ENCODE measurements at places on chromosomes 2 and 18.

DNA sequence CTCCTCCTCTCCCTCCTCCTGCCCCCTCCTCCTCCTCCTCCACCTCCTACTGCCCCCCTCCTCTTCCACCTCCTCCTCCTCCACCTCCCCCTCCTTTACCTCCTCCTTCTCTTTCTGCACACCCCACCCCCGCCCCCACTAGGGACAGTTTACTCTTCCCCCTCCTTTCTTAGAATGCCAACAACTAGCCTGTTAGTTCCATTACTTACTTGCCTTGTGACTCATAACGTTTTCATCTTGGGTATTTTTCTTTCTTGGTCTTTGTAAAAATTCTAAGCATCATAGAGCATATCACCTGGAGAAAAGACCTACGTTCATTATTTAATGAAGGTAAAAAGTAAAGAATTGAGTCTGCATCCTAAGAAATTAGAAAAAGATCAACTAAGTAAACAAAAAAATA is 165.3 kb downstream of the NEDD4L start:
- DNase-seq: no peak

- no peak for DNase-seq
These were observed 102.4 kb upstream of the DCC start for GRCh38 chr18:52237551-52237950.

GRCh38 chr18:25279133-25279532 is 72.8 kb downstream of the ZNF521 start:
- no peak for DNase-seq

GRCh38 chr18:62663731-62664336 is 51.5 kb upstream of the PHLPP1 start:
- DNase-seq: no peak

- no peak for DNase-seq
These were observed 31.0 kb upstream of the SLC9A2 start for GRCh38 chr2:102588213-102588939.

DNA sequence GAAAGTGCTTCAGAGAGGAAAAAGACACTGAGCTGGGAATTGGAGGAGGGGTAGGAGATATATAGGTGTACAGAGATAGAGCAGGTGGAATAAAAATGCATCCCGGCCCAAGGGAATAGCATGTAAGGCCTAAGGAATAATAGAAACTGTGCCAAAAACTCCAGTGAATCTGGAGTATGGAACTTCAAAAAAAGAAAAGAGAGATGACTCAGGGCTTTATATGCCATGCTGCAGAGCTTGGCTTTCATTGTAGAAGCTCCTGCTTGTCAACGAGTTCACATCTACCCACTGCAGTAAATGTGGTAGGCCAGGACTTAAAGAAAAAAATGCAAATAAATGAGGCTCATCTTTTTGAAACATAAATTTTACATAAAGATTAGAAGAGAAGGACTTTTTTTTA is 131.8 kb downstream of the MREG start:
- no peak for DNase-seq

DNA sequence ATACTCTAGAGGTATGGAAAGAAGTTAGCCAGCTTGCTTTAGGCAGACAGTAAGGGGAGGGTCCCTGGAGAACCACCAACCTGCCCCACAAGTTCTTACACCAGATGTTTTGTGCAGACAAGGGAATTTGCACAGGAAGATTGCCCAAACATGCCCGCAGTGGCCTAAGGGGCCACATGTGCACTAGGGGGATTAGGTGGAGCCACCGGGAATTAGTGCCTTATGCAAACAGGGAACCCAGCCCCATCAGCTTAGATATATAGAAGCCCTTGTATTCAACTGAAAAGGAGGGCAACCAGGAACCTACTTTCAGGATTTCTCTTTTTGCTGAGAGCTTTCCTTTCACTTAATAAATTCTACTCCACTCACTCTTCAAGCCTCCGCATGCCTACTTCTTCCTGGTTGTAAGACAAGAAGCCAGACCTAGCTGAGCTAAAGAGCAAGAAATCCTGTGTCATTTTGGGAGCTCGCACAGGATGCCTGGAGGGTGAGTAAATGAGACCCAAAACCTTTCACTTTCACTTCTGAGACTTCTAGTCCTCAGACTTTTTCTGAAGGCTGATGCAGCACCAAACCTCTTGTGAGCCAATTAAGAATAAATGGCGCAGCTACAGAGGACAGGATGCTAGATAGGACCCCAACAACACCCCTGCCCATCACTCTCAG is 146.3 kb downstream of the GCA start:
- DNase-seq: no peak

DNA sequence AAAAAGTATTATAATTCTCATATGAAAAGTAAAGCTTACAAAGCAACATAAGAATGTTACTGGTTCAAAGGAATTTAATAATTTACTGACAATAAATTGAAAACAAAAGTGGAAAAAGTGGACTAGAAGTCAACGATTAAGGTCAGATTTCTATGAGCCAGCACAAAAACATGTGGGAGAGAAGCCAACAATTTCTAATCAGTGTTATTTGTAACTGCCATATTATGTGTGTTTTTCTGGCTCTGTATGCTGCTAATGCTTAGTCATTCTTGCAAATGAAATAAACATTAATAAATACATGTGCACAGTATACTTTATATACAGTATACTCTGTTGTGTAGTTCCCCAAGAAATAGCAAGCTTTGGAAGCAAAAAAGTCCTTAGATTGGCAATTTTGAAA is 301.3 kb upstream of the RGPD4 start:
- no peak for DNase-seq

- DNase-seq: no peak
These were observed 83.1 kb downstream of the MBD5 start for GRCh38 chr2:148103946-148104345.
